ENCODE measurements at places on chromosomes 2 and 18.

DNA sequence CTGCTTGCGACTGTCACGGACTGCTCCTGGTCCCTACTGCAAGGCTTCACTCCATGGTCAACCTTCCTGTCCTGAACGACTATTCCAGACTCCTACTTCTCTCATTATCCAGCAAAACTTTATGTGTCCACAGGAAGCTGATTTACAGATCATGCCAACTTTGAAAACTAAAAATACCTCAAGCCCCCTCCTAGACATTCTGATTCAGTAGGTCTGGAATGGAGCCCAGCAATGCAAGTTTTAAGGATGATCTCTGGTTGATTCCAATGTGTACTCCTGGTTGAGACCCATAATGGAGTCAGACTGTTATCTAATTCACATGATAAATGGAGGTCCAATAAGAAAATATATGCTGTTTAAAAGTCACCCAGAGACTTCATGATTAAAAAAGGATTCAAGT lies 13.1 kb upstream of the LRATD1 start:
- DNase-seq = no peak

DNA sequence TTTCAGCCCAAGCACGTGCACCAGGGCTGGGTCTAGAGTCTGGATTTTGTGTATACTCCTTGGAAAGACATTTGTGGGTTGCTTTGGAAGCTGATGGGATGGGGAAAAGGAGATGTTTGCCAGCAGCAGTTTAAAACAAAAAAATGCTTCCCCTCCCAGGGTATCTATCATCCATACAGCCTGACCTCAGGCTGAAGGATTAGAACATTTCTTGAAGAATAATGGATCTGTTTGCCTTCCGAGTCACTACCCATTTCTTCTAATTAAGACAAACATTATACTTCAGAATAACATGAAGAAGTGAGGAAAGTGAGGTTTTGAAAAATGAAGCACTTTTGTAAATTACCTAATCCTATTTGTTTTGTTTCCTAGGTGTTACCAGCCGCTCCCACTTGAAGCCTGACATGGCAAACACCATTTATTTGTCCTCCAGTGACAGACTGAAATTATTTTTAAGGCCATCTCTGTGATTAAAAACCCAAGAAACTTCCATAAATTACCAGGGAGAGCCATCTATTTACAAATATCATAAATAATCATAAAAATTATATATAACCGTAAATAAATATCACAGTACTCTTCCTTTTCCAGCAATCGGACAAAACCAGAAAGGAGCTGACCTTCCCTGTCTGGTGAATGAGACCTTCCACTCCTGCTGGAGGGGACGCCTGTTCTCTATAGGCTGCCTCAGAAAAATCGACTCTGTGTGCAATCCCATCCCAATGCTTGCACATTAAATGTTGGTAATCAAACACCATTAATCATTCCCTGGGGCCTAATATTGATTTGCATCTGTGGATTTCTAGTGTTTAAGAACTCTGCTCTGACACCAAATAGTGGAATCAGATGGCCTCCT lies 106.8 kb downstream of the C1D start:
- no peak for DNase-seq

GRCh38 chr2:221347471-221347870 lies 224.6 kb downstream of the EPHA4 start:
- DNase-seq = no peak

- DNase-seq = no peak
Measured at GRCh38 chr2:235541838-235542549, 48.2 kb downstream of the AGAP1 start.

GRCh38 chr2:58539973-58540372 lies 298.8 kb upstream of the FANCL start:
- no peak for DNase-seq

- no peak for DNase-seq
Measured at GRCh38 chr2:192373754-192374153, 179.0 kb upstream of the TMEFF2 start.

DNA sequence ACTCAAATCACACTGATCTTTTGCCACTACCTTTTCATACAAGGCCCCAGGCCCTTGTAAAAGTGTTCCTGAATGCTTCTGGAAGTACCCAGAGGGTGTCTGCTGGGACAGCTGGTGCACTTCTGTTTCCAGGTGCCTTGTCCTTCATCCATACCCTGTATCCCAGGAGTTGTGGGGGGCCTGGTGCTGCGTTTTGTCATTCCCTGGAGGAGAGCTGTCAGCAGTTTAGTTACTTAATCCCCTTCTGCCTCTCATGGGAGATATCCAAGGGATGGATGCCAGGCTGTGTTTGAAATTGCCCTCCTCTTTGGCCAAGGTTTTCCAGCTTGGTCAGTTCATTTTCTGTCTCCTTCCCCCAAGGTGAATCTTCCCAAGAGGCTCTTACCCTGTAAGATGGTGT lies 158.3 kb downstream of the WDSUB1 start:
- DNase-seq = no peak

- no peak for DNase-seq
Measured at GRCh38 chr2:231296401-231296974, 98.1 kb downstream of the ARMC9 start.

GRCh38 chr2:42568401-42569115 lies at the start of gene MTA3:
MTA3 (plus strand) TSS chr2:42568632; CDS start chr2:42568746, 114 bp downstream.
- DNase-seq = peak; percentile 56

All from hematopoietic multipotent progenitor cell treated with erythropoietin and hydrocortisone succinate and interleukin-3 and kit ligand, for 6 days (in vitro differentiated cells).